A673 (cell line): ENCODE measurements at places on chromosomes 1 and 21. TPM values are rescaled to one million over a fixed set of nuclear protein-coding genes. Genes with fewer than 3 reads are reported as not detected.

Gene SLC16A4
- total RNA-seq: 0.48 and 0.60 TPM in 2 replicates

Gene FOXO6
- total RNA-seq: 6.1 and 7.6 TPM in 2 replicates

Gene HJV
- total RNA-seq: 0.24 and 0.31 TPM in 2 replicates

Gene RIMS3
- 9.9 and 21.5 TPM in 2 replicates for total RNA-seq

Gene DCST2
- total RNA-seq: 0.21 TPM in 1 of 2 replicates, not detected in the other

Gene MX1
- 1.2 and 1.7 TPM in 2 replicates for total RNA-seq

Gene SGIP1
- total RNA-seq: 1.4 and 1.6 TPM in 2 replicates

- H3K27me3 ChIP-seq: no peaks in the 10 kb centered on the region
- peak overlapping the region; percentile 96 for H3K27ac ChIP-seq
- DNase-seq: peak; percentile 94
- no peaks in the 10 kb centered on the region for H3K36me3 ChIP-seq
- H3K4me1 ChIP-seq: peaks cover 96% of the 10 kb centered on the region
- H3K4me3 ChIP-seq: no peak overlapping the region
Observed at GRCh38 chr1:38064197-38064903, 17.8 kb upstream of the POU3F1 start.

- no peak overlapping the region for H3K27ac ChIP-seq
- H3K27me3 ChIP-seq: no peaks in the 10 kb centered on the region
- no peaks in the 10 kb centered on the region for H3K36me3 ChIP-seq
- H3K4me3 ChIP-seq: no peak overlapping the region
Observed at GRCh38 chr1:55820501-55820900, 605.3 kb upstream of the USP24 start.

GRCh38 chr1:42977653-42978052, 19.0 kb upstream of the SLC2A1 start:
- H3K36me3 ChIP-seq: no peaks in the 10 kb centered on the region
- H3K27me3 ChIP-seq: no peaks in the 10 kb centered on the region
- H3K4me1 ChIP-seq: peaks cover 2% of the 10 kb centered on the region
- no peak overlapping the region for H3K4me3 ChIP-seq

DNA sequence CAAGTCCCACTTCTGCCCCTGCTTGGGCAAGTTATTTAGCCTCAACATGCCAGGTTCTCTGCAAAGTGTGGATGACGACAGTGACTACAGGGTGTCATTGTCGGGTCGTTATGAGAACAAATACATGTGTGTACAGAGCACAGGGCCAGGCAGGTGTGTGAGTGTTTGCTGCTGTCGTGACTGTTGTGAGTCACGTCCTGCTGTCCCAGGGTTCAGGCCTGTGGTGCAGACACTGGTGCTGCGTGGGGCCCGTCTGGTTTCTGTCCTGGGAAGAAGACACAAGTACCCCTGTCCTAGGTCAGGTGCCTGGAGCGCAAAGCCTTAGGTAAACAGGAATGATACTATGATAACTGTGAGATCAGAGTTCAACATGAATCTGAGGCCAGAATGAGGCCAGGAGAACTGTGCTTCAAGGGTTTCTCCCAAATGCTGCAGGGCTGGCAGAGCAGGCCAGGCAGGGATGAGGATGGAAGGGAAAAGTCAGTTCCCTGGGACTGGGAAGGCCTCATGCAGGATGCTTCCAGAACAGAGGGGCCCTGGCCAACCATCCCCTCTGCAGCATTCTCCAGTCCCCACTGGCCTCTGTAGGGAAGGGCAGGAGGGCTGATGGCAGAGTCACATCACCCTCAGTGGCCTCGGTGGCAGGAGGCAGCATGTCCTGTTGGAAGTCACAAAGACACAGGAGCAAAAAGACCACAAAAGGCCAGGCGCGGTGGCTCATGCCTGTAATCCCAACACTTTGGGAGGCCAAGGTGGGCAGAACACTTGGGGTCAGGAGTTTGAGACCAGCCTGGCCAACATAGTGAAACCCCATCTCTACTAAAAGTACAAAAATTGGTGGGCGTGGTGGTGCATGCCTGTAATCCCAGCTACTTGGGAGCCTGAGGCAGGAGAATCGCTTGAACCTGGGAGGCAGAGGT, 15.7 kb downstream of the GPR157 start:
- no peaks in the 10 kb centered on the region for H3K27me3 ChIP-seq
- no peak for DNase-seq
- no peaks in the 10 kb centered on the region for H3K36me3 ChIP-seq

- no peaks in the 10 kb centered on the region for H3K27me3 ChIP-seq
- no peak for DNase-seq
- no peaks in the 10 kb centered on the region for H3K4me1 ChIP-seq
- H3K4me3 ChIP-seq: no peak overlapping the region
- no peaks in the 10 kb centered on the region for H3K36me3 ChIP-seq
Observed at GRCh38 chr21:38112219-38112789, 144.5 kb upstream of the KCNJ15 start.

- H3K4me1 ChIP-seq: peaks cover 13% of the 10 kb centered on the region
- no peaks in the 10 kb centered on the region for H3K27me3 ChIP-seq
- H3K27ac ChIP-seq: no peak overlapping the region
- no peak for DNase-seq
Observed at GRCh38 chr1:59755069-59755685, 59.6 kb upstream of the HOOK1 start.

- no peaks in the 10 kb centered on the region for H3K36me3 ChIP-seq
- H3K27me3 ChIP-seq: no peaks in the 10 kb centered on the region
- peak; percentile 75 for DNase-seq
- peak overlapping the region; percentile 16 for H3K4me3 ChIP-seq
- H3K27ac ChIP-seq: peak overlapping the region; percentile 72
Observed at GRCh38 chr1:64242895-64243756, 39.7 kb downstream of the UBE2U start.

GRCh38 chr1:225942574-225942973, 1.6 kb upstream of the LEFTY2 start:
- H3K27ac ChIP-seq: no peak overlapping the region
- no peaks in the 10 kb centered on the region for H3K36me3 ChIP-seq
- no peaks in the 10 kb centered on the region for H3K4me1 ChIP-seq
- DNase-seq: no peak

GRCh38 chr1:15941899-15942660, 33.8 kb downstream of the ZBTB17 start:
- peaks cover 83% of the 10 kb centered on the region for H3K36me3 ChIP-seq
- H3K4me1 ChIP-seq: no peaks in the 10 kb centered on the region
- DNase-seq: no peak
- H3K4me3 ChIP-seq: no peak overlapping the region

- no peak overlapping the region for H3K27ac ChIP-seq
- H3K4me1 ChIP-seq: peaks cover 5% of the 10 kb centered on the region
- H3K27me3 ChIP-seq: no peaks in the 10 kb centered on the region
Observed at GRCh38 chr1:89660224-89661061, 27.5 kb downstream of the LRRC8C start.

DNA sequence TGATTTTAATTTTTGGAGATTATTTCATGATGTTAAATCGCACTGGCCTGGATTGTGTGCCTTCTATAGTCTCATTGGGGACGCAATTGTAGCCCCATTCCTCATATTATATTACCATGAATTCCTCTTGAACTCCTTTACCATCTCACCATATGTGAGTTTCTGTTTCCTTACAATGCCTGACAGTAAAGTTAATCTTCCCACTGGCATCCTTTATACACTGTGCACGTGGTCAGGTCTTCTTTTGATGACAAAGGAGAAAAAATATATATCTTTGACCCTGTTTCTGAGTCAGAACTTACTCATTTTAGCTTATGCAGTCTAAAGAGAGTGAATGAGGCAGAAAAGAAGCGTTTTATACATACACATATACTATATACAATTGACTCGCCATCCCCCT, 774 bp upstream of the ABL2 start:
- peak overlapping the region; percentile 83 for H3K27ac ChIP-seq
- peak overlapping the region; percentile 94 for H3K4me3 ChIP-seq
- no peaks in the 10 kb centered on the region for H3K27me3 ChIP-seq
- no peak for DNase-seq
- no peaks in the 10 kb centered on the region for H3K36me3 ChIP-seq

- no peaks in the 10 kb centered on the region for H3K27me3 ChIP-seq
- no peaks in the 10 kb centered on the region for H3K4me1 ChIP-seq
- H3K27ac ChIP-seq: no peak overlapping the region
- no peaks in the 10 kb centered on the region for H3K36me3 ChIP-seq
Observed at GRCh38 chr1:115466433-115466832, 128.4 kb upstream of the NGF start.
